ENCODE measurements at places on chromosomes 2 and 18. TPM values are rescaled to one million over a fixed set of nuclear protein-coding genes. Genes with fewer than 3 reads are reported as not detected.
A peak's percentile ranks its signal among the peaks of the same experiment; 100 is the strongest.

GRCh38 chr2:42569883-42570282 lies 1.5 kb downstream of the MTA3 start:
- peaks cover 30% of the 10 kb centered on the region for H3K4me1 ChIP-seq
- no peaks in the 10 kb centered on the region for H3K36me3 ChIP-seq
- no peaks in the 10 kb centered on the region for H3K27me3 ChIP-seq
- DNase-seq = no peak
- peak overlapping the region; percentile 88 for H3K4me3 ChIP-seq

DNA sequence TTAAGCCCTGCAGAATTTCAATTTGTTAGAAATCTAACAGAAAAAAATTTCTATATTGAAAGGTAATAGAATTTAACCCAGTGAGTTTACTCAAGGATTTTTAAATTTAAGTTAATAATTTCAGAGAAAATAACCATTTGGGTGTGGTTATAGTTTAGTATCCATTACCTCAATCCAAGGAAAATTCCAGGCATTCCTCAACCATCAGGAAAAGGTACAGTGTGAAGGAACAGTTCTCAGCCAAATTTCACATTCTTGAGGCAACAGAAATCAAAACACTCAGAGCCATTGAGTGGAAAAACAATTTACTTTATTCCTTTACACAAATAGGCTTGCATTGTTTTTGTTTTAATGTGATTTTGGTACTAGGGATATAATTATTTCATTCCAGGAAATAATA lies 45.6 kb downstream of the ONECUT2 start:
- DNase-seq = no peak

DNA sequence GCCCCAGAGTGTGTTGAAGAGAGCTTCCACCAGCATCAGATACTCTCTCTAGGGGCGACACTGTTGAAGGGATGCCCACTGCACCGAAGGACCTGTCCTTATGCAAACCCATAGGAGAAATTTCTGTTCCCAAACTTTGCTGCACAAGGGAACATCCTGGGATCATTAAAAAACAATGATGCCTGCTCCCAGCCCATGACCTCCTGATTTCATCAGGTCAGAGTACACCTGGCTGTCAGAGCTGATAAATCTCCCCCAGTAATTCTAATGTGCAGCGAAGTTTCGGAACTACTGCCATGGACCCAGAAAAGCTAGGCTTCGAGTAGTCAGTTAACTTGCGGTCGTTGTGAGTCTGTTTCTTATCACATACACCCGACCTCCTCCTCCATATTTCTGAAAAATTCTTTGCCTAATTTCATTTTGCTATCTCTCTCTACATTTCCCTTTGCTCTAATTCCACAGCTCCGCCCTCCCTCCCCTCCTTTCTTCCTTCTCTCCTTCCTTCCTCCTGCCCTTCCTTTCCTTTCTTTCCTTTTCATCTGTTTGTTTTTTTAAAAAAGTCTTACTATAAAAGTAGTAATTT lies 18.8 kb downstream of the FAM124B start:
- no peak overlapping the region for H3K27ac ChIP-seq
- H3K36me3 ChIP-seq = no peaks in the 10 kb centered on the region
- H3K4me1 ChIP-seq = peaks cover 21% of the 10 kb centered on the region
- H3K27me3 ChIP-seq = no peaks in the 10 kb centered on the region
- no peak overlapping the region for H3K4me3 ChIP-seq
- DNase-seq = no peak

- no peaks in the 10 kb centered on the region for H3K36me3 ChIP-seq
- no peak overlapping the region for H3K4me3 ChIP-seq
- H3K4me1 ChIP-seq = peaks cover 7% of the 10 kb centered on the region
- H3K27me3 ChIP-seq = no peaks in the 10 kb centered on the region
- DNase-seq = no peak
Measured at GRCh38 chr18:44736664-44737380, 56.1 kb downstream of the SETBP1 start.

DNA sequence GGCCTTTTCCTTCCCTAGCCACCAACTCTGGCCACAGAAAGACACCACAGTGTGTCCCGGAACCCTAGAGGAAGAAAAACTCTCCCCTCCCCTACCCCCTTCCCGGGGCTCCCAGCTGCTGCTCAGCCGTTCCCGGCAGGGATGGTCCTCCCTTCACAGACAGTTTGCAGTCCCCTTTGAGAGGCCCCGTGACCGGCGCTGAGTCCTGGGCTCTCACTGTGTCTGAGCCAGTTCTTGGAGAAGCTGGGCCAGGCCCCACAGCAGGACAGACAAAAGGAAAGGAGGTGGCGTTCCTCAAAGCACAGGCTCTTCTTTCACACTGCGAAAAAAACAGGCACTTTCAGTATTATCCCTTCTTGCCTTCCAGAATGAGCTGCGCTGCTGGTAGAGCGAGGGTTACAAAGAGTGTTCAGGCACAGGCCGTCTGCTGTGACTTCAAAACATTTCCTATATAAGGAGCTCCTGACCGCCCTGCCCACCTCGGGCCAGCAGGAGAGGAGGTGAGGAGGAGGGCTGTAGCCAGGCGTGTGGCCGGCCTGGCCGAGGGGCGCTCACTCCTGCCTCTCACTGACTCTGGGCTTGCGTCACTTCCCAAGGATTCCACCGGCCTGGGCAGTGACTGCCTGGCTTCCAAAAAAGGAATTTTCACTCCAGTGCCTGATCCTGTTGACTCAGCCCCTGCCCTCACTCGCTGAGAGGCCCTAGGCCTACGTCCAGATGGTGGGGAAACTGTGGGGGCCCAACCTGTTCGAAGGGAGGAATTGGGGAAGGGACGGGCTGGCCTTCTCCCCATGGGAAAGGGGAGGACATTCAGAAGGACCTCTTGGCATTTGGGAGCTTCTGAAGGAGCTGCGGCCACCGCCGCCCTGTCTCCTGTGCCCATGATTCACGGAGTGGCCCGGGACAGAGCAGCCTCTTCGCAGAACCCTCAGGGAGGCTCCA lies 24.9 kb downstream of the CIDEA start:
- H3K27me3 ChIP-seq = no peaks in the 10 kb centered on the region
- DNase-seq = peak; percentile 74
- peaks cover 50% of the 10 kb centered on the region for H3K4me1 ChIP-seq
- H3K27ac ChIP-seq = peak overlapping the region; percentile 100
- no peaks in the 10 kb centered on the region for H3K36me3 ChIP-seq
- H3K4me3 ChIP-seq = peak overlapping the region; percentile 72

DNA sequence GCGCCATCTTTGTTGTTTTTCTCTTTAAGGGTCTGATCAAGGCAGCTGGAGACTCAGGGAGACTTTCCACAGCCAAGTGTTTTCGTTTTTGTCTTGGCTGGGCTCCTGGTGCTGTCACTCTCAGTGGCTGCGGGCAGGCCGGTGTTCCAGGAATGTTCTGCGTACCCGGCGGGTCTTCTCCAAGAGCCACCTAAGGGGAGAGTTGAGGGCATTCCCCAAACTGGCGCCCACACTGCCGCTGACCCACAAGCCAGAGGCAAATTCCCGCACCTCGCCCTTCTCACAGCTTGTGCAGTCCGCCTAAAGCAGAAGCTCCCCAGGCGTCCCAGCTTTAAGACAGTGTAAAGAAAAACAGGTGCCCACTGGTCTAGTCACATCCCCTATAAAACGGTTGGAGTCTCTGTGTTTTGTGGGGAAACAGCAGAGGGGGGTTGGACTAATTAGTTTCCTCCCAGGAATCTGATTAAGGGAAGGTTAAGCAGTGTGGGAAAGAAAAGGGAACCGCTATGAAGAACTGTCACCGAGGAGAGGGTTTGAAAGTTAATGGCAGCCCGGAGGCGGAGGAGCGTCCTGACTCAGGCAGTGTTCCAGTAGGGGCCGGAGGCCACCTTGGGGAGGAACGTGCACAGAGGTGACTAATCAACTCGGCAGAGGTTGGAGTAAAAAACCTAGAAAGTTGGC lies 224.5 kb downstream of the SLC4A3 start:
- no peaks in the 10 kb centered on the region for H3K36me3 ChIP-seq
- no peak overlapping the region for H3K27ac ChIP-seq
- peak overlapping the region; percentile 58 for H3K4me3 ChIP-seq
- H3K27me3 ChIP-seq = no peaks in the 10 kb centered on the region
- no peak for DNase-seq
- no peaks in the 10 kb centered on the region for H3K4me1 ChIP-seq

Gene GALNT13
- total RNA-seq = 2.5 TPM

Gene CDH7
- not detected for total RNA-seq

Gene LYG2
- not detected for total RNA-seq

Gene SNORC
- 0.41 TPM for total RNA-seq

Gene TMEM163
- total RNA-seq = 0.14 TPM

Gene VWA3B
- 0.27 TPM for total RNA-seq
